ENCODE measurements at places on chromosomes 2 and 18. TPM values are rescaled to one million over a fixed set of nuclear protein-coding genes. Genes with fewer than 3 reads are reported as not detected.

DNA sequence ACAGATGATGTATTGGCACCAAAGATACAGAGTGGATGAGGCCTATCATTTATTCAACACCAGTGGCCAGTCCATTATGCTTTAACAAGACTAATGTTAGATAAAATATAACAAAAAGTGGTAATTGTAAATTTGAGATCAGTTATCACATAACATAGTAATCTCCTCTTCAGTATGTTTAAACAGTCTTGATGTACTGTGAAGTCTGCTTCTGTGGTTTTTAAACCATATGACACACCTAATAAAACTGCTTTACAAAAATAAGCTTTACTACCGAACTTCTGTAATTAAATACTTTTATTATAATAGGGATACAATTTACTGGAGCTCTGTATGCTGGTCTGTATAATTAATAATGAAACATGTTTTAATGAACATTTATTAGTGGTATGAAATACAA lies 2156.1 kb upstream of the CELF4 start:
- DNase-seq = no peak

LOXL3 gene
- total RNA-seq = 4.2 TPM

DNA sequence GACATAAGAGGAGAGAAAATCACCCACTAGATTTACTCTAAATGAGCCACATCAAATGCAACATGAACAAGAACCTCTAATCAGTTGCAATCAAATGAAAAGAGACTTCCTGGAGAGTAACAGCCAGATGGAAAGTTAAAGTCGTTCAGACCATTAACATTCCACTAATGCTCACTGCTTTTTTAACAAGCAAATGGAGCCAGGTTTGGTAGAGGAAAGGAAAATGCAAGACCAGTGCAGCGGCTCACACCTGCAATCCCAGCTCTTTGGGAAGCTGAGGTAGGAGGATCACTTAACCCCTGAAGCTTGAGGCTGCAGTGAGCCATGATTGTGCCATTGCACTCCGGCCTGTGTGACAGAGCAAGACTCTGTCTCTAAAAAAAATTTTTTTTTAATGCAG lies 48.5 kb downstream of the CACNB4 start:
- no peak for DNase-seq

MEIS1 gene
- total RNA-seq = 8.2 TPM

PAX8 gene
- total RNA-seq = 118 TPM

EFHD1 gene
- total RNA-seq = 6.5 TPM

DNA sequence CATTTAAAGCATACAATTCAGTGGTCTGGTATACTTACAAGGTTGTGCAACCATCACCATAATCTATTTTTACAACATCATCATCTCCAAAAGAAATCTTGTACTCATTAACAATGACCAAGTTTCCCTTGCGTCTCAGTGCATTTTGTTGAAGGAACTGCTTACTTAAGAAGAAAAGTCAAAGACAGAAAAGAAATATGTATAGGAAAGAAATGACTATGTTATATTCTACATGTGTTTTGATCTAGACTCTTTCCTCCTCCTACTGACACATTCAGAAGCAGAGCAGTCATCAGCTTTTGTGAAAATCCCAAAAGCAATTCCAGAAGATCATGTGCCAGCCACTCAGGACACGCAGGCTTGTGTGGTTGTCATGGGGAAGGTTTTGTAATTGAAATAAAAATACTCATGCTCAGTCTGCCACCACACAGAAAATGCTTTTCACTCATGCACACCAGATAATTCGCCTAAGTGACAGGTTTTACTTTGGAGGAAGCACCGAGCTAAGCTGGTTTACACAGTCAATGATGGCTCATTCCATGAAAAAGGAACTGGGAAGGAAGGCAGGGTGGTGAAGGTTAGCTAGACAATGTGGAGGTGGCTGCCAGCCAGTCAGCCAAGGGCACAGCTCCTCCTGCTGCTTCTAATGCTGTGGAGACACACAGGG lies 158.5 kb upstream of the REV1 start:
- no peak for DNase-seq

DNAH6 gene
- 0.27 TPM for total RNA-seq

- no peak for DNase-seq
These were observed 754.7 kb upstream of the GYPC start for GRCh38 chr2:125901278-125901677.

GRCh38 chr2:134466141-134466540 lies 212.3 kb downstream of the MGAT5 start:
- DNase-seq = no peak

ACADL gene
- total RNA-seq = 1.1 TPM

RAX gene
- total RNA-seq = not detected

DNA sequence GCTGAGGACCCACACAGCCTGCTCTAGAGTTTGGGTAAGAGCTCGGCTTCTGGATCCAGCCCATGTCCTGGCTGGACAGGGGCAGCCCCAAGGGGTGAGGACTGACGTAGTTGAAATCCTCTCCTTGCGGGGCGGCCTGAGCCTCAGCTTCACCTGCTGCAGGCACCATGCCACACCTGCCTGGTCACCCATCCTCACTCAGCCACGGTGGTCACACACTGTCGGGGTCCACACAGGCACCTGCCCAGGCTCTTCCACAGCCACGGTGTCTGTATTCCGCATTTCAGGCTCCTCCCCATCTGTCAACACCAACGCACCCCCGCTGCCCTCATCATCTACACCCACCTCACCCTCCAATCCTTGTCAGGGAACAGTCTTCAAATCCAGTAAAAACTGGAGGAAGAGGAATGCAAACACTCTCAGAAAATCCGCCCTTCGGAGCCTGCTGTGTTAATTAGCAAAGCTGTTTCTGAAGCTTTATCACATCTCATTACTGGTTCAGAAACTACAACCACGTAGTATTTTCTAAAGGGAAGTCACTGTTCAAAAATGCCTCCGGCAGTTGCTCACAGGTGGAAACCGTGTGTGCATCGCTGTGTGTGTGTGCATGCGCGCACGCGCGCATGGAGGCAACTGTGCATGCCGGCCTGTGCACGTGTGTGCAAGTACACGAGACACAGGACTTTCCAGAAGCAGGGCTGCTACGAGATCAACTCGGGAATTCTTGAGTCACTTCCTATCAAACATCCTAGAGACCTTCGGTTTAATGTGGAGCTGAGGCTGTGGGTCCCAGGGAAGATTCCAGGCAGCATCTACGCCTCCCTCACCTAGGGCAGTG lies 38.2 kb downstream of the SLC66A2 start:
- DNase-seq = no peak

- DNase-seq = no peak
These were observed 109.0 kb upstream of the CELF4 start for GRCh38 chr18:37674570-37674969.

DNA sequence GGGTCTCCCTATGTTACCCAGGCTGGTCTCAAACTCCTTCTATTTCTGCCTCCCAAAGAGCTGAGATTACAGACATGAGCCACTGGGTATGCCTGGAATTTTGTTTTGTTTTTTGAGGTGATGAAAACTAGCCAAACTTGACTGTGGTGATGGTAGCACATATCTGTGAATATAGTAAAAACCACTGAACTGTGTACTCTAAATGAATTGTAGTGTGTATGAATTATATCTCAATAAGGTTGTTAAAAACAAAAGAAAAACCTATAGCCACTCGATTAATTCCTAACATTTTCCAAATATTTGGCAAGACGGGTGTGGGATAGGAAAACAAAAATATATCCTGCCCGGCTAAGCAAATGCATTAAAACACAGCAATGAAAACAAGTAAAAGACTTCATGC lies 1302.3 kb upstream of the CHAC2 start:
- no peak for DNase-seq

DNA sequence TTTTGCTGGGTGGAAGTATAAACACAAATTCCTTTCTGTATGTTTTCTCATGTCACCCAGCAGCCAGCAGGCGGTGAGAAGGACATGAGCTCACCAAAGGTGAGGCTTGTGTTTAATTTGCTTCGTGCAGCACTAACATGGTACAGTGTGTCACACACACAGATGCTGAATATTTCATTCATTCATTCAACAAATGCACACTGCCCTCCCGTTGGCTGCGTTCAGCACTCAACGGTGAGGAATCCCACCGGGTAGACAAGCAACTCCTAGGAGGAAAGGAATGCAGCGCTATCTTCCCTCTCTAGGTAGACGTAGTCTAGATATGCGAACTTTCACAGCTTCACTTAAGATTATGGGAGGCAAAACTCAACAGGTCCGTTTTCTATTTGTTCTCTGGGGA lies 85.1 kb downstream of the LONRF2 start:
- no peak for DNase-seq

IL18R1 gene
- 5.1 TPM for total RNA-seq

CRYGD gene
- not detected for total RNA-seq
